IMR-90 (cell line): ENCODE measurements at places on chromosomes 1 and 21. TPM values are rescaled to one million over a fixed set of nuclear protein-coding genes. Genes with fewer than 3 reads are reported as not detected.

GRCh38 chr1:160623227-160623633 is 23.6 kb downstream of the SLAMF1 start:
- H3K4me3 ChIP-seq = no peak overlapping the region
- H3K27ac ChIP-seq = no peak overlapping the region
- H3K4me1 ChIP-seq = no peaks in the 10 kb centered on the region
- no peaks in the 10 kb centered on the region for H3K36me3 ChIP-seq

DNA sequence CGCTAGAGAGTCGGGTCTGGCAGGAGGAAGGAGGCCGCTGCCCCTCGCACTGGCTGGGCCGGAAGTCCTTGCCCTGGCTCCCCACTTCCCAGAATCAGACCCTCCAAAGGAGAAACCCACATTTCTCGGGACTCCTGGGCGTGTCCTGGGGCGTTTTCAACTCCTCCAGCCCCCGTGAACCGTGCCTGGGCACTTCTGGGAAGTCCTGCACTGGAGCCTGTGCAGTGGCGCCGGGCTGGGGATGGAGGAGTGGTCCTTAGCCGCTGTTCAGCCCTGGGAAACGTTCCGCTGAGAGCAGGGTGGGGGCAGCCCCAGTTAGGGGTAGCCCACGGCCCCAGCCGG is 3.0 kb downstream of the IGSF21 start:
- no peak for DNase-seq
- H3K27me3 ChIP-seq = peaks cover 49% of the 10 kb centered on the region
- no peak overlapping the region for H3K4me3 ChIP-seq
- no peaks in the 10 kb centered on the region for H3K36me3 ChIP-seq
- H3K27ac ChIP-seq = no peak overlapping the region

- peak; percentile 43 for DNase-seq
- H3K27ac ChIP-seq = peak overlapping the region; percentile 92
- no peaks in the 10 kb centered on the region; the same call in 1 of the 2 replicates for H3K36me3 ChIP-seq
- peaks cover 13% of the 10 kb centered on the region for H3K4me1 ChIP-seq
- H3K27me3 ChIP-seq = no peaks in the 10 kb centered on the region
- no peak overlapping the region for H3K4me3 ChIP-seq
Observed at GRCh38 chr1:28028873-28029654, 59.3 kb downstream of the EYA3 start.

DNA sequence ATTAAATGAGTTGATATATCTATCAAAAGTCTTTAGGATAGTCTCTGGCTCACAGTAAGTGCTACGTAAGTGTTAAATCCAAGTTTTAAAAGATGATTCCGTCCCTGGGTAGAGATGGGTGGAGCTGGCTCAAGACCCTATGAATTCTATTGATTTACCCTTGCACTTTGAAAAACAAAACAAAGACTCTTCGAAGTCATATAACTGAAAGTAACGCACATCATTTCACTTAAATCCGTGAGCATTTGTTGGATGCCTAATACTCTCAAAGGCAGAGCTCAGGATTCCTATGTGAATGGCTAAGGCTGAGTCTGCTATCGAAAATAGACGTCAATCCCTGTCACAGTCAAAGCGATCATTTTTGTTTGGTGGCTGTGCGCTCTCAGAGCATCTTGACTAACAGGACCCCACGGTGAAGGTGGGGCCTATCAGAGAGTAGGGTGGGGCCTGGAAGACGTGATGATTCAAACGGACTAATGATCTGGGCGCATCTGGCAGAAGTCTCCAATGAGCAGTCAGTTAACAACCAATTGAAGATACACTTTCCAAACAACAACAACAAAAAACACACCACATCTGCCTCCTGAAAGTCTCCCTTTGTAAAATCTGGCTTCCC is 1.2 kb upstream of the NUCKS1 start:
- no peaks in the 10 kb centered on the region for H3K4me1 ChIP-seq
- H3K27ac ChIP-seq = no peak overlapping the region
- DNase-seq = no peak
- H3K27me3 ChIP-seq = no peaks in the 10 kb centered on the region; the same call in 1 of the 2 replicates
- no peak overlapping the region for H3K4me3 ChIP-seq
- no peaks in the 10 kb centered on the region for H3K36me3 ChIP-seq

DNA sequence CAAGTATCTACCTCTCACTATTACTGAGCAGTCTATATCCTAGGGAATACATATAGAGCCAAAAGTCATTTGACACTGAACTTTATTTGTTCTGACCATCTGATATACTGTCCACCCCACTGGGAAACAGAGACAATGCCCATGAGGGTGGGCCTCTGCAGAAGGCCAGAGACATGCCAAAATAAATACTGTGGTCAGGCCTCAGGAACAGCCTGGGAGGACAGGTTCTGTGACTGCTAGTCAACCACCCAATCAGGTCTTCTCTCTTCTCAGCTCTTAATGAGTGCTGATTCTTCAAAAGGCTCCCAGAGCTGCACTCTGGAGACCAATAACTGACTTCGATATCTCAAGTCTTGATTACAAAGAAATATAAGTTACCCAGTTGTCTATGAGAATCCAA is 5.5 kb upstream of the ANKRD35 start:
- H3K4me3 ChIP-seq = no peak overlapping the region

- no peaks in the 10 kb centered on the region for H3K4me1 ChIP-seq
- no peak for DNase-seq
- no peaks in the 10 kb centered on the region for H3K27me3 ChIP-seq
- H3K4me3 ChIP-seq = no peak overlapping the region
Observed at GRCh38 chr1:116738673-116739370, 15.4 kb upstream of the CD2 start.

DNA sequence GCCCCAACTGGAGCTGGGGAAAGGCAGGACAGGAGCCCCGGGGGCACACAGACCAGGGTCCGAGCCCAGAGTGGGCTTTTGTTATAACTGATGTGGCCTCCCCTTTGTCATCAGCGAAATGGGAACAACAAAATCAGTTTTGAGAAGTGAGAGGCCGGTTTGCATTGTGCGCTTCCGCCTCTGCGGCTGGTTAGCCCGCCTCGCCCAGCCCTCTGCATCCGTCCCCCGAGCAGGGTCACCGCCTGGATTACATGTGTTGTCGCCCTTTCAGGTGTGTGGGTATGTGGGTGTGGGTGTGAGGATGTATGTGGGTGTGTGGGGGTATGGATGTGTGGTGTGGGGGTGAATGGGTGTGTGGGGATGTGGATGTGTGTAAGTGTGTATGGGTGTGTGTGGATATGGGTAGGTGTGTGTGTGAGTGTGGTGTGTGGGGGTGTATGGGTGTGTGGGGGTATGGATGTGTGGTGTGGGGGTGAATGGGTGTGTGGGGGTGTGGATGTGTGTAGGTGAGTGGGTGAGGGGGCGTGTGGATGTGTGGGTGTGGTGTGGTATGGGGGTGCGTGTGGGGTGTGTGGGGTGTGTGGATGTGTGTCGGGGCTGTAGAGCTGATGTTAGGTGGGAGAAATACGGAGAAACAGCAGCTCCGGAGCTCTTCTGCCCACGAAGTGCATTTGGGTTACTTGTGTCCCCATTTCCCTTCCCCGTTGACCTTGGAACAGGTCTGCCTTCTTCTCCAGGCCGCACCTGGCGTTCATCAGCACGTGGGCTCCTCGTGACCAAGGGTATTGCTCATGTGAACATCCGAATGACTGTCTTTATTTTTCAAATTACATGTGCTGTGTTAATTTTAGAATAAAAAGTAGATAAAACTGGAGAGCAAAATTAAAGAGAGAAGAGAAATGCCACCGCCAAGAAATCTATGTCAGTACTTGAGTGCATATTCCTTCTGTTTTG is 67.6 kb downstream of the FHAD1 start:
- H3K27me3 ChIP-seq = peaks cover 10% of the 10 kb centered on the region; the same call in 1 of the 2 replicates
- H3K27ac ChIP-seq = no peak overlapping the region
- H3K36me3 ChIP-seq = no peaks in the 10 kb centered on the region
- H3K4me1 ChIP-seq = no peaks in the 10 kb centered on the region; the same call in 1 of the 2 replicates
- H3K4me3 ChIP-seq = no peak overlapping the region
- DNase-seq = no peak

Gene CXADR
- 0.83 and 1.1 TPM in 2 replicates for total RNA-seq

Gene C1QB
- total RNA-seq = not detected in 2 replicates

Gene ZNF436
- total RNA-seq = 14.3 and 15.8 TPM in 2 replicates

- H3K4me1 ChIP-seq = peaks cover 10% of the 10 kb centered on the region; the same call in 1 of the 2 replicates
- peak overlapping the region; percentile 77; the same call in 1 of the 2 replicates for H3K27ac ChIP-seq
- no peak overlapping the region for H3K4me3 ChIP-seq
- no peak for DNase-seq
Observed at GRCh38 chr1:200415227-200415626, 5.4 kb upstream of the ZNF281 start.

DNA sequence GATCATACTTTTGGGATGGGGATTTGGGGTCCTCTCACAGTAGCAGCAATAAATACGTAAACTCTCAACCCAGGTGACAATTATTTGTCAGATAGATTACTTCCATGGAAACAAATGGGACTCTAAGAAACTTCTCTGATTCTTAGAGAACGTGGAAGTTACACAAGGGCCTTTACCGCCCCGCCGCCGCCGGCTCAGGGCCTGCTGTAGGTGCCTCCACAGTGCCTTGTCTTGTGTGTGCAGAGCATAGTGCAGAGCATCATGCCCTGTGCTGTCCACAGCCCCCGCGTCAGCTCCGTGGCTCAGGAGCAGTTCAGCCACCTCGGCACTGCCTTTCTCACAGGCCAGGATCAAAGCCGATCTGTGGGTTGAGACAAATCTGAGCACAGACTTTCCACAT is 11.0 kb downstream of the ANKRD35 start:
- H3K4me3 ChIP-seq = no peak overlapping the region
- H3K27me3 ChIP-seq = no peaks in the 10 kb centered on the region; the same call in 1 of the 2 replicates
- H3K27ac ChIP-seq = no peak overlapping the region
- H3K4me1 ChIP-seq = peaks cover 10% of the 10 kb centered on the region

- H3K4me1 ChIP-seq = peaks cover 44% of the 10 kb centered on the region
- H3K36me3 ChIP-seq = no peaks in the 10 kb centered on the region
- DNase-seq = peak; percentile 57
- no peak overlapping the region for H3K4me3 ChIP-seq
Observed at GRCh38 chr1:25702101-25702775, 85.6 kb downstream of the MAN1C1 start.

DNA sequence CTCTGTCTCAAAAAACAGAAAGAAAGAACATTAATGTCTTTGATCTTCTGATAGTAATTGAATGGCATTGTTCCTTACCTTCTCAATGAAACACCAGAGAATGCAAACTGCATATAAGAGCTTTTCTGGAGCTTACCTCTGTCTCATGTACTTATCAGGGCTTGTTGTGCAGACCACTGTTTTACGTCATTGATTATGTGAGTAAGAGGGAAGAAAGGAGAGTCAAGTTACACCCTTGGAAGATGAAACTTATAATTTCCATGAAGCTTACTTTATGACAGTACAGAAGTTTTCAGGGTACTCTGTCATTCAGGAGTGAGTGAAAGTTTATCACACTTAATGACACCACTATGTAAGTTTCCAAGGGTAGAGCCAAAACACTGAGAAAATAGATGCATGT is 49.0 kb upstream of the MAB21L3 start:
- DNase-seq = no peak
- H3K4me1 ChIP-seq = no peaks in the 10 kb centered on the region
- H3K4me3 ChIP-seq = no peak overlapping the region
- H3K36me3 ChIP-seq = no peaks in the 10 kb centered on the region
- no peak overlapping the region for H3K27ac ChIP-seq
- no peaks in the 10 kb centered on the region for H3K27me3 ChIP-seq

- peak; percentile 12 for DNase-seq
Observed at GRCh38 chr21:39788383-39788782, 43.4 kb downstream of the IGSF5 start.
